ENCODE measurements at places on chromosomes 3 and 15. TPM values are rescaled to one million over a fixed set of nuclear protein-coding genes. Genes with fewer than 3 reads are reported as not detected.
A peak's percentile ranks its signal among the peaks of the same experiment; 100 is the strongest.

DNA sequence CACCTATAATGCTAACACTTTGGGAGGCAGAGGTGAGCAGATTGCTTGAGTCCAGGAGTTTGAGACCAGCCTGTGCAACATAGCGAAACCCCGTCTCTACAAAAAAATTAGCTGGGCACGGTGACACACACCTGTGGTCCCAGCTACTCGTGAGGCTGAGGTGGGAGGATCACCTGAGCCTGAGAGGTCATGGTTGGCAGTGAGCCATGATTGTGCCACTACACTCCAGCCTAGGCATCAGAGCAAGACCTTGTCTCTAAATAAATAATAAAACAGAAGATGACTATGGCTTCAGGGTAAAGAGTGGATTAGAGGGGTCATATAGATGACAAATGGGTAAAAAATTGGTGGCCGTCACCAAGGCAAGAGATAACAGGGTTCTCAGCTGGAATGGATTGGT lies 3.1 kb downstream of the SLC25A38 start:
- DNase-seq: no peak

GRCh38 chr3:160981217-160981938 lies 123.8 kb downstream of the B3GALNT1 start:
- DNase-seq: peak; percentile 17

DNA sequence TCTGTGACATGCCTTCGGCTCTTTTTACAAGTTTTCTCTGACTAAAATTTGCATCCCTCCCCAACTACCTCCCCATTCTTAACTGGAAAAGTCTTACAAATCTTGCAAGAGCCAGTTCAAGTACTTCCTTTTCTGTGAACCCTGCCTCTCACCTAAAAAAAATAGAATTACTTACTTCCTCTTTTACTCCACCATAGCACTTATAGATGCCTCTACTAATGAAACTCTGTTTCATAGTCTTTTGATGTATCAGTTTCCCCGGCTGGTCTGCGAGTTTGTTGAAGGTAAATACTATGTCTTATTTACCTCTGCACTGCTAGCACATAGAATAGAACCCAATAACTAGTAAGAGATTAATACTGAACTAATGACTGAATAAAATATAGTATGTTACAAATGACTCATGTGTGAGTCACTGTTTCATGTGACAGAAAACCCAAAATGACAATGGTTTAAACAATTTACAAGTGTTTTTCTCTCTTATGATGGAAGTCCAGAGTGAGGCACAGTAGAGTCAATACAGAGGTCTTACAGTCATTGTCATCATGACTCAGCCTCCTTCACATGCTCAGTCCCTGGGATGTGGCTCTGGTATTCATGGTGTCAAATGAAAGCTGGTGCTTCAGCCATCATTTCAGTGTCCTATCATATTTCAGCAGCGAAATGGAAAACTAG lies 393.5 kb downstream of the RSL24D1 start:
- DNase-seq: no peak

GAP43 gene
- not detected for total RNA-seq

DNA sequence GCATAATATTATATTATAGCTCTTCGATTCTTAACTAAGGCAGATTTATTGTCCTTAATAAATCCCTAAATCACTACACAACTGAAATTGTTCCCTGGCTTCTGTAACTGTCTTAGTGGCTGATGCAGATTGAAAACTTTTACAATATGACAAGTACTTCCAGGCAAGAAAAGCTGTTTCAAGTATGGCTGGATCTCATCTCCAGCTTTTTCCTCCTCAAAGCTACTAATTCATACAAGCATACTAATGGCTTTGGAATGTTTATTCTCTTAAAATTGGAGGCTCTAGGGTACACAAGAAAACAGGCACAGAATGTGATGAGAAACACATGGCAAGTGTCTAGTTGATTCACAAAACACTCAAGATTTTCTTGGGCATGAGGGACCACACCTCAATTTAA lies 351.5 kb upstream of the ICE2 start:
- no peak for DNase-seq

DNA sequence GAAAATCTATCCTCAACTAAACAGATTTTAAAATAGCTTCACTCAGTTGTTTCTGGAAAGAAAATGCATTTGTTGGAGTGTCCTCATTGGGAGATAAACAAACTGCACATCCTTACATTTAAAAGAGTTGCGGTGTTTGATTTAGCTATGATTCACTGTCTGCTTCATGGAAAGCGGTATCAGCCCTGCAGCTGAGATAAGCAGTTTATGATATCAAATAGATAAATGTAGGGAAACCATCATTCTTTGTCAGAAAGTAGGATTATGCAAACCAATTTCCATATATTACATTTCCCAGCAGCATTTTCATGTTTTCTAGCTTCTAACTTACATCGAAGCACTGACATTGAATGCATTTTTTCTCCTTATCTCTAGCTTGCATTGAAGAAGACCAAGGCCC lies 698.9 kb downstream of the DIPK2A start:
- no peak for DNase-seq

DNA sequence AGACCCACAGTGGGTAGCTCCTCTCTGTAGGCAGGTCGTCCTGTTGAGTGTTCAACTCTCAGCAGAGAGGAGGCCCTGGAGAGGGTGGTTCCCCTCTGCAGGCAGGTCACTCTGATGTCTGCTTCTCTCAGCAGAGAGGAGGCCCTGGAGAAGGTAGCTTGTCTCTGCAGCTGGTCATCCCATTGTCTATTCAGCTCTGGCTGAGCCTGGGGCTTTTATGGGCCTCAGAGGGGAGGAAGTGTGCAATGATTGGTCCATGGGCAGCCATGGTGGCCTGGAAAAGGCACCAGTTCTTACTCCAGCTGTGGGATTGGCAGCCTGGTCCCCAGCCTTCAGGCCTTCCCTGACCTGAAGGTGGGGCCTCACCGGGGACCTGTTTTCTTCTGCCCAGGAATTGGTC lies 52.9 kb downstream of the PPCDC start:
- DNase-seq: no peak

GRCh38 chr15:74276560-74276959 lies 40.4 kb downstream of the CCDC33 start:
- no peak for DNase-seq

DNA sequence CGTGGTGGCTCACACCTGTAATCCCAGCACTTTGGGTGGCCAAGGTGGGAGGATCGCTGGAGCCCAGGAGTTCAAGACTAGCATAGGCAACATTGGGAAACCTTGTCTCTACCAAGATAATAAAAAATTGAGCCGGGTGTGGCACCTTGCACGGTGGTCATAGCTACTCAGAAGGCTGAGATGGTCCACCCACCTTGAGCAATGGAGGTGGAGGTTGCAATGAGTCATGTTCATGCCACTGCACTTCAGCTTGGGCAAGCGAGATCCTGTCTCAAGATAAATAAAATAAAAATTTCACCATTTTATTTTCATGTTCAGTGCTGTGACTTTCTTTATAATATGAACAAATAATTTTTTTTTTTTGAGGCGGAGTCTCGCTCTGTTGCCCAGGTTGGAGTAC lies 12.5 kb downstream of the MAPK6 start:
- DNase-seq: no peak

GRCh38 chr3:23895181-23895580 lies 21.6 kb downstream of the NKIRAS1 start:
- DNase-seq: no peak

CLDND1 gene
- 199 TPM for total RNA-seq

RARRES1 gene
- total RNA-seq: not detected

GRCh38 chr3:50262778-50263177 lies 6.2 kb upstream of the SEMA3B start:
- DNase-seq: no peak

GRCh38 chr3:195549931-195550519 lies 6.9 kb upstream of the PPP1R2 start:
- peak; percentile 87 for DNase-seq

GOLGA8M gene
- 0.46 TPM for total RNA-seq

- no peak for DNase-seq
These were observed 224.1 kb downstream of the TPRG1 start for GRCh38 chr3:189395825-189396224.

GRCh38 chr3:56253941-56254665 lies 214.2 kb downstream of the ERC2 start:
- DNase-seq: no peak

DNA sequence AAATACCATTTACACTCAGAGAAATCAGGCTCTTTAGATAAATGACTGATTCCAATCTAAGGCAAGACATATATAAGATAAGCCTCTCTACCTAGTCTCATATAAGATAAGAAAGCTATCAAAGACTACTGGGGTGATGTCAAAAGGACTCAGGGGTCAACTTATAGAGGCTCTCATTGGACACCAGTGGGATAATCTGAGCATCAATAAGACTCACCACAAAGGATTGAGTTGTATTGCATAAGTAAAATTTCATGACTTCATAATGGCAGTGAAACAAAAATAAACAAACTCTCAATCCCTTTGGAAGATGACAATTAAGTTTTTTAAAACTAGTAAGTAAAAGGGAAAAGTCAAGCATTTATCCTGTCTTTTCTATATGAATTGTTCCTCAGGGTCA lies 317.8 kb downstream of the SHQ1 start:
- DNase-seq: no peak

- DNase-seq: no peak
These were observed 143.0 kb downstream of the LPP start for GRCh38 chr3:188296761-188297612.

GRCh38 chr15:59222906-59223550 lies 16.4 kb downstream of the LDHAL6B start:
- DNase-seq: no peak

AGBL1 gene
- 0.10 TPM for total RNA-seq

DNA sequence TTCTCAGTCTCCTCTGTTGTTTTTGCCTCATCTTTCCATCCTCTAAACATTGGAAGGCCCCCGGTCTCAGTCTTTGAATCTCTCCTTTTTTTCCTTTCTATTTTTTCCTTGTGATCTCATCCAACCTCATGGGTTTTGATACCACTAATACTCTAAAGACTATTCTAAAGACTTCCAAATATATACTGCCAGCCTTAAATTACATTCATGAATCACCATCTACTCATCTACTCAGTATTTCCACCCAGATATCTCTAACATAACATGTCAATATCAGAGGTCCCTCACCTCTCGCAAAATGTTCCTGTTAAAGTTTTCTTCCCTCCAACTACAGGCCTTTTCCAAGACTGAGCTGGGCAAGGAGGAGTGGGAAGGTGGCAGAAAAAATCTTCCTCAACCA lies 282.5 kb upstream of the TTC14 start:
- no peak for DNase-seq

TERC gene
- total RNA-seq: 11.5 TPM

DNA sequence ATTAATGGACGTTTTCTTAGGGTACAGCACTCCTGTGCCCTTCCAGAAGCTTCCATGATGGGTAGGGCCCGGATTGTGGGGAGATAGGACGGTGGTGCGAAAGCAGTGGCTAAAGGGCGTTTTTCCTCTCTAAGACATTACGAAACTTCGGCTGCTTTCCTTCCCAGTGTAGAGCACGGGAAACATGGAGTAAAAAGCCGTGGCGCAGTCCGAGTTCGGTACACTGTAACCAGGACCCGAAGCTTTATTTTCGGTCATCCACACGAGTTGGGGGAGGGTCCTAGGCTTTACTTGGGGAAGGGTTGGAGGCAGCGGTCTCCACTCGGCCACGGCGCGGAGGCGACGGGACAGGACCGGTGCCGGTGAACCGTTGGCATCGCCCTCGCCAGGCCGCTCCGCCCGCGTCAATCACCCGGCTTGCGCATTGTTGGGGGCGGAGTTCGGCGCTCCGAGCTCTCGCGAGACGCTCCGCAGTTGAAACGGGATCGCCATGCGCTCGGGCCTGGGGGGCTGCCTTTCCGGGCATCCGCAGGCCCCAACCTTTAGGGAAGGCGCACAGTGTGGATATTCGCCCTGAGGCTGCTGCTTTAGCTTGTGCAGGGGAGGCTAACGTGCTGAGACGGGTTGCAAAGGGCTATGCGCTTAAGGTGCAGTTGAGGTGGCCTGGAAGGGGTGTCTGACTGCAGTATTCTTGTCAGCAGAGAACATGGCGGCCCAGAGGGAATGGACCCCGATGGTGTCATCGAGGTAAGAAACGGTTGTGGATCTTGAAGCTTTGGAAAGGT lies 546 bp downstream of the EIF4A2 start:
- peak; percentile 83 for DNase-seq

SAMMSON gene
- not detected for total RNA-seq

- DNase-seq: no peak
These were observed 18.1 kb downstream of the ARRDC4 start for GRCh38 chr15:97978401-97979139.

DNA sequence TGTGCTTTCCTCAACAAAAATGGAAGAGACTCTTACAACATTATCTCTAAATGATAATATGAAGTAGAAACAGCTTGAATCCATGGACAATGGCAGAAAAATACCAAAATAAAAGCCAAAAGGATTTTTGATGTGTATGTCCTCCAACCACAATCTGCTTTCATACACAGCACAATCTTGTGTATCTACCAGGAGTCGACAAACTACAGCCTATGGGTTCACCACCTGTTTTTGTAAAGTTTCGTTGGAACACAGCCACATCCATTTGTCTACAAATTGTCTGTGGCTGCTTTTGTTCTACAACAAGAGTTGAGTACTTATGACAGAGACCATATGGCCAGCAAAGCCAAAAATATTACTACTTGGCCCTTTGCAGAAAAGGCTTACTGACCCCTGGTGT lies 88.7 kb upstream of the UBE2E2 start:
- DNase-seq: no peak

MUSTN1 gene
- 1.1 TPM for total RNA-seq

DNA sequence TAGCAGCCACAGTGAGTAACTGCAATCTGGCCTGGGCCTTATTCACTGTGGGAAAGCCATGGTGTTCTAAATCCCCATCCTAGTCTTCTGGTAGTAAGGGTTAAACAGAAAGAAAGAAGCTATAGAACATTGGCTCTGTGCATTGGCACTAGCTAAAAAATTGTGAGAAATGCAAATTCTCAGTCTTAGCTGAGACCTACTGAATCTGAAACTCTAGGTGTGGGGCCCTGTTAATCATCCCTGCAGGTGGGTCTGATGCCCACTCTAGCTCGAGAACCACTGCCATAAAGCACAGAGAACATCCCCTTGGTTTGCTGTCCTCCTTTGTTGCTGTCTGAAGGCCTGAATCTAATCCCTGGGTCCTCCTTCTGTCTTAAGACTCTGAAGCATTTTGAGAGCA lies 59.3 kb downstream of the MEIS2 start:
- DNase-seq: no peak

- no peak for DNase-seq
These were observed 16.5 kb upstream of the CRABP1 start for GRCh38 chr15:78323693-78324092.

GRCh38 chr3:4071481-4072184 lies 231.5 kb upstream of the SETMAR start:
- DNase-seq: peak; percentile 11

GRCh38 chr3:150956376-150956775 lies 16.2 kb downstream of the CLRN1 start:
- DNase-seq: peak; percentile 23

CYP8B1 gene
- total RNA-seq: not detected

GRCh38 chr15:85892232-85892631 lies 97.5 kb upstream of the KLHL25 start:
- no peak for DNase-seq

GHSR gene
- total RNA-seq: not detected

GRCh38 chr3:100615684-100616083 lies 6.3 kb downstream of the ADGRG7 start:
- DNase-seq: no peak

GRCh38 chr15:82916161-82916952 lies 36.2 kb downstream of the HOMER2 start:
- DNase-seq: no peak
